Stimulated activated CD4-positive, alpha-beta T cell treated with anti-CD3 and anti-CD28 coated beads, Interleukin-1b, Interleukin-23, amount 100 ng/mL, for 24 hours (primary cell): ENCODE measurements at places on chromosomes 2 and 18.

DNA sequence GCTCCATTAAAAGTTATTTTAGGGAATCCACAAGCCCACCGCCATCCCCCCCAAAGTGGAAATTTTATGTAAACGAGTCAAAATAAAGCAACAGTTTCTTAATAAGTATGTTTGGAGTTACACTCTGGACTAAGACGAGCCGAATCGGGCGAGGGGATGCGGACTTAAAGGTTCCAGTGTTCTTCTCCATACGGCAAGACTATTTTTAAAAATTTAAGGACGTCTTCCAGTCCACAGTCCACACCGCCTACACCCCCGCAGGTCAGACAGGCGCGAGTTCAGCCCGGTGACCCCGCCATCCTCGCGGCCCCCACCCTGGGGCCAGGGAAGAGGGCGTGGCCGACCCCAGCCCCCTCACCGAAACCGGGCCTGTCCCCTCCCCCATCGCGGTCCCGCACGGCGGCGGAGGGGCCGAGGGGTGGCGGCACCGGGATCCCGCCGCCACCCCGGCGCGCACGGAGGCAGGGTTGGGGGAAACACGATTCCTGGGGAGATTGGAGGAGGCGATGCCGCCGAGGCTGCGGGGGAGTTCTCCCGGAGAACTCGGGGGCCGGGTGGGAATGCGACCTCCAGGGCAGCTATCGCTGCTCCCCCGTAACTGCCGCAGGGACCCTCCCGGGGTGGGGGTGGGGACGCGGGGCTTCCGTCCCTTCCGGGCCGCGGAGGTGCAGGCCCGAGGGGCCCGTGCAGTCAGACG is 24.5 kb upstream of the SMAD7 start:
- no peak for DNase-seq

DNA sequence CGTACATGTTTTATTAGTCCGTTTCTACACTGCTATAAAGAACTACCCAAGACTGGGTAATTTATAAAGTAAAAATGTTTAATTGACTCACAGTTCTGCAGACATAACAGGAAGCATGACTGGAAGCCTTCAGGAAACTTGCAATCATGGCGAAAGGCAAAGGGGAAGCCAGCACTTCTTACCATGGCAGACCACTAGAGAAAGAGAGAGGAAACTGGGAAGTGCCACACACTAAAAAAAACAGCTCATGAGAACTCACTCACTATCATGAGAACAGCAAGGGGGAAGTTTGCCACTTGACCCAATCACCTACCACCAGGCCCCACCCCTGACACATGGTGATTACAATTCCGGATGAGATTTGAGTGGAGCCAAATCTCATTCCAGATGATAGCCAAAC is 466.2 kb downstream of the IRS1 start:
- DNase-seq, result no peak

DNA sequence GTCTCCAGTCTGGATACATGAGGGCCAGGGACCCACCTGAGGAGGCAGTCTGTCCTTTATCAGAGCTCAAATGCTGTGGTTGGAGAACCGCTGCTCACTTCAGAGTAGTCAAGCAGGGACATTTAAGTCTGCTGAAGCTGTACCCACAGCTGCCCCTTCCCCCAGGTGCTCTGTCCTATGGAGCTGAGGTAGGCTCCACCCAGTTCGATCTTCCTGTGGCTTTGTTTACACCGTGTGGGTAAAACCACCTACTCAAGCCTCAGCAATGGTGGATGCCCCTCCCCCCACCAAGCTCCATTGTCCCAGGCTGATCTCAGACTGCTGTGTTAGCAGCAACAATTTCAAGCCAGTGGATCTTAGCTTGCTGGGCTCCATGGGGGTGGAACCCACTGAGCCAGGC is 731.4 kb upstream of the HS6ST1 start:
- DNase-seq, result no peak

DNA sequence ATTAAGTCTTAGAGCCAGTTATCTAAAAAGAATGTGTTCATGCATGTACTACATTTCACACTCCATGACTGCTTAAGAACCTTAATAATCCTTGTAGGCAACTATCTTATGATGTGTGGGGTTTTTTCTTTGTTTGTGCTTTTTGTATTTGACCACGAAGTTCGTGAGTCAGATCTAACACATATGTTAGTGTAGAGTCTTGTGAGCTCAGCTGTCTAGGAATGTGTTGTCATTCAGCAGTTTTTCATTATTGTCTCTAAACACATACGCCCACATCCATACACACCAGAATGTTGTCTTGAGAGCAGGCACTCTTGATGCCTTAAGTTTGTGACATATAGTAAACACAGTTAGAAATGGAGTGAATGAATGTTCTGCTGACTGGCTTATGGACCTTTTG is 38.4 kb downstream of the CAB39 start:
- no peak for DNase-seq

DNA sequence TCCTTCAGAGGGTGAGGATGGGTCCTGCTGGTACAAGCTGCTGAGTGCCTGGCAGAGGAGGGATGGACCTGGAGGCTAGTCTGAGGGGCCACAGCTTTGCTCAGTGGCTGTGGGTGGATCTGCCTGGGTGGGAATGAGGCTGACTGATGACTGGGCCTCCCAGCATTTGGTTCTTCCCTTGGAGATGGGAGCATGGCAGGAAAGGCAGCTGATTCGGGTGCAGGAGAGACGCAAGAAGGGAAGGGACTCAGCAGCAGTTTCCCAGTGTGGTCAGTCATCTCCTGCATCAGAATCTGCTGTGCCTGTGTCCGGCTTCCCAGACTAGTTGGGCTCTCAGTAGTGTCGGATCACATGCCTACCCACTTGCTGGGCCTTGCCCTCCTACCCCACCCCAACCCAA is 7.3 kb downstream of the WIPF1 start:
- no peak for DNase-seq

DNA sequence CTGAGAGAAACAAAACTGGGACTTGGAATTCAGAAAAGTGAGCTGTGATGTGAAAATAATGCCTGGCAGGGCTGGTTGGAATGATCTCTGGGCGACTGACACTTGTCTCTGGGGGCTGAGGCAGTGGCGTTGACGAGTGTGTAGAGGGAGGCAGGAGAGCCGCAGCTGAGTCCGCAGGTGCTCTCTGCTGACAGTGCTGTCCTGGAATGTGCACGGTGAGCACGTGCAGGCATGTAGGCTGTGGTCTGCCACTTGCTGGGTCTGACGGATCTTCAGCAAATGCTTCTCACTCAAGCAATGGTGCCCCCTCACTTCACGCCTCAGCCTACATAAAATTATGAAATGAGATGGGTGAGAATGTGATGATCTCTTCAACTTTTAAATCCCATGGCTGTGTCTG is 38.5 kb upstream of the ATP9B start:
- no peak for DNase-seq

DNA sequence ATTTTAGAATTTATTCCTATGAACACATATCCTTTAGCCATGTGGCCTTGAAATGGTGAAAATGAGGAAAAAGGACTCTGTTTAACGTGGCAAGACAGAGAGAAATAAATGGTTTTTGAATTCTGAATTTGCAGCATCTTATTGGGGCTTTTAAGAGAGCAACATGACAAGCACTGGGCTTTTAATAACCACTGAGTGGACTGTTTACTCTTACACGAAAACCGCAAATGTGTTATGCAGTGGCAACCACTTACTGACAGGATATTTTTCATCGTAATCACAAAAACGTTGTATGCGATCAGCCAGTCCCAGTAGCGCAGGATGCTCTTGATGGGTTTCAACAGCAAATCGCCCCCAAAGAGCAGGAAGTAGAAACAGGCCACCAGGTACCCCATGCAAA is 226.6 kb downstream of the NAPG start:
- DNase-seq, result no peak

- no peak for DNase-seq
Observed at GRCh38 chr18:62959481-62959880, 244.1 kb downstream of the PHLPP1 start.

DNA sequence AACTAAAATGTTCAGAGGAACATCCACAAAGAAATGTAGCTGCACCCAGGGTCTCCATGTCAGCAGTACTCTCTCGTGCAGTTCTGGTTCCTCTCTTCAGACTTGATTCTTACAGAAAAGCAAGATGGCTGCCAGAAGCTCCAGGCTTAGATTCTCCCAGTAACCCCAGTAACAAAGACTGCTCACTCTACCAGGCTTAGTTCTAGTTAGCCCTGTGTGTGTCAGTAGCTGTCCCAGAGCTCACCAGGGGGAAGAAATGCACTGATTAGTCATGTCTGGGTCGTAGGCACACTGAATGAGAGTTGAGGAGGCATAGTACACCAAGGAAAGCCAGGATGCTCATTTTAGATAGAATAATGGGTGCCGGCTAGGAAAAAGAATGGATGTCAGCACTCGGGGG is 395.0 kb upstream of the NRP2 start:
- DNase-seq, result no peak

- DNase-seq, result no peak
Observed at GRCh38 chr2:7510353-7510752, 593.1 kb downstream of the RNF144A start.

DNA sequence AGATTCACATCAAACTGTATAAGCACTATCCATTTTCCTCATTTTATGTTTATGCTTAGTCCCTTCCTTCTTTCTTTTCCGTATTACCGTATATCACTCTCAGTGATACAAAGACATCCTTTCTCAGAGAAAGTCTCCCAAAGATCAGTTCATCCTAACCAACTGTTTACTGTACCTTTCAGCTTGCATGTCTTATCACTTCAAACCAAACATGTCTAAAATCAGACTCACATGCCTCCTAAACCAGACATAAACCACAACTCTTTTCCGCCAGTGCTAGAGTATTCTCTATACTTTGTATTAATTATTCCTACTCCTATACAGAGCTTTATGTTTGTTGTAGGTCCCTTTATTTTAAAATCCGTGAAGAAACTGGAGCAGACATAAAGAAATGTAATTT is 41.5 kb downstream of the KCMF1 start:
- no peak for DNase-seq

DNA sequence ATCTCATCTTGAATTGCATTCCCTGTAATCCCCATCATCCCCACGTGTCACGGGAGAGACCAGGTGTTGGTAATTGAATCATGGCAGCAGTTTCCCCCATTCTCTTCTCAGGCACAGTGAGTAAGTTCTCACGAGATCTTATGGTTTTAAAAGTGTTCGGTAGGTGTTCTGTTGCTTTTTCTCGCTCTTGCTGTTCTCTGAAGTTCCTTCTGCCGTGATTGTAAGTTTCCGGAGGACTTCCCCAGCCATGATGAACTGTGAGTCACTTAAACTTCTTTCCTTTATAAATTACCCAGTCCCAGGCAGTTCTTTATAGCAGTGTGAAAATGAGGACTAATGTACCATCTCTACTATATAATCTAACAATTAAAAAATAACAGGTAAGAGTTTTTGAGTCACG is 409.9 kb upstream of the NRXN1 start:
- no peak for DNase-seq

DNA sequence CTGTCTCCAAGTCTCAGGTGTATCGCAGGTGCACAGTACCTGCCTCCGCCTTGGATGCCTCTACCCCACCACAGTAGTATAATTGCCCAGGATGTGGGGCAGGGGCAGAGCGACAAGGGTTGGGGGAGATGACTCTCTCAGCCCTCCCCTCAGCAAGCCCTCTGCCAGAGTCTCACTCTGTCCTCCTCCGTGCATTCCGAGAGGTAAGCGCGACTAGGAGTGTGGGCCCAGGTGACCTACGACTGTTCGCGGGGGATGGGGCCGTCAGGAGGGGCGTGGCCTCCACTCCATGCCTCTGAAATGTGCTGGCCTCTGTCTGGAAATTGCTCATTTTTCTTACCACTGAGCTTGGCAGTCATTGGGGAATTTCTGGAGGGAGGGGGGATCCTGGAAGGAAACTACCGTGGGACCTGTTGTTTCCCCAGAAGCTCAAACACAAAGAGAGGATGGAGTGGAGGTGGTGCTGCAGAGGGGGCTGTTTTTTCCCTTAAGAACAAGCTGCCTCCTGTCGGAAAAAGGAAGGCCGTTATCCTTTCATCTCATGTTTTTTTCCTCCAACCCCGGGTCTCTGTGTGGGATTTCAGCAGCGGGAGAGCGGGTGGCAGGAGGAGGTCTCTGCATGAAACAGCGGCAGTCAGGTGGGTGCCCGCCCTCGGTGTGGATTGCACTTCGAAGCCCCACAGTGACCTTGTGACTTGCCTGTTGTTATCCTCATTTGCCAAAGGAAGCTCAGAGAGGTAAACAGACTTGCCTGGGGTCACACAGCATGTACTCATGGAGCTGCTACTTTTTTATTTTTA is 13.0 kb upstream of the RALB start:
- no peak for DNase-seq

DNA sequence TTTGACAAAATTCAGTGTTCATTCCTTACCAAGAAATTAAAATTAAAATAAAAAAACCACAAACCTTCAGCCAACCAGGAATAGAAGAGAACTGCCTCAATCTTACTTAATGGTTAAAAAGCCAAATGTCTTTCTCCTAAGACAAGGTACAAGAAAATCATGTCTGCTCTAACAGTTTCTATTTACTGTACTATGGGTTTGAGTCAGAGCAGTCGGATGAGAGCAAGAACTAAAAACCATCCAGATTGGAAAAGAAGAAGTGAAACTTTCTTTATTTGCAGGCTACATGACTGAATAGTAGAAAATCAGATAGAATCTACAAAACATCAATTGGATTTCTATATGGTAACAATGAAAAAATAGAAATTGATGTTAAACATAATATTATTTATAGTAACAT is 555.5 kb upstream of the TNP1 start:
- no peak for DNase-seq

DNA sequence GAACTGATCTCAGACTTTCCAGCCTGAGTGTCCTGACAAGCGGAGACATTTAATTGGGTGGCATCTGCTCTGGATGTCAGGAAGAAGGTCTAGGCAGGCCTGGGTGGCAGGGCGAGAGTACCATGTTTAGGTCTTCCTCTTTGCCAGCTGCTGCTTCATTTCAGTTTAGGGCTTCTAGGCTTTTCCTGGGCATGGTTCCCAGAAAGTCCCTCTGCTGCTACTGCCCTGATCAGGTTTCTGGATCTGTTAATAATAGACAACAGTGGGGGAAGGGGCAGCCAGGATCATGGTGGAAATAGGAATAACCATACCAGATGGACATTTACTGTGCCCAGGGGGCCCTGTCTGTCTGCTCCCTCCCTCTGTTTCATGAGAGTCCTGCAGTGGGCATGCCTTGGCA is 2.3 kb upstream of the PLCD4 start:
- DNase-seq, result no peak

DNA sequence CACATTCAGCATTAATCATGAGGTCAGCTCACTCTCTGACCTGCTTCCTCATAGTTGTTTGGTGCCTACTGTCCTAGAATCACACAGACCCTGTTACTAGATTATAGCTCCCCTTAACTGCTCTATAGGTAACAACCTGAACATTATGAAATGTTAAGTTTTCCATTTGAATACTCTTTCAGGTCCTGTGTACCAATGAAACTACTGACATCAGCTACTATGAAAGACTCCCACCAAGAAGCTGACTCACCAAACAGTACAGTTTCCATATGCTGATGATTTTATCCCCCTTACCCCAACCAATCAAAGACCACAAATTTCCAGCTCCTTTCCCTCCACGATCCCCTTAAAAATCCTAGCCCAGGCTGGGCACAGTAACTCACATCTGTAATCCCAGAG is 56.3 kb downstream of the SRBD1 start:
- no peak for DNase-seq

- DNase-seq, result no peak
Observed at GRCh38 chr2:127599211-127599610, 46.7 kb upstream of the GPR17 start.

- no peak for DNase-seq
Observed at GRCh38 chr2:66303471-66303870, 131.5 kb upstream of the MEIS1 start.

GRCh38 chr2:9085353-9085752 is 81.9 kb upstream of the MBOAT2 start:
- DNase-seq, result no peak
